ENCODE measurements at places on chromosomes 1 and 21.

DNA sequence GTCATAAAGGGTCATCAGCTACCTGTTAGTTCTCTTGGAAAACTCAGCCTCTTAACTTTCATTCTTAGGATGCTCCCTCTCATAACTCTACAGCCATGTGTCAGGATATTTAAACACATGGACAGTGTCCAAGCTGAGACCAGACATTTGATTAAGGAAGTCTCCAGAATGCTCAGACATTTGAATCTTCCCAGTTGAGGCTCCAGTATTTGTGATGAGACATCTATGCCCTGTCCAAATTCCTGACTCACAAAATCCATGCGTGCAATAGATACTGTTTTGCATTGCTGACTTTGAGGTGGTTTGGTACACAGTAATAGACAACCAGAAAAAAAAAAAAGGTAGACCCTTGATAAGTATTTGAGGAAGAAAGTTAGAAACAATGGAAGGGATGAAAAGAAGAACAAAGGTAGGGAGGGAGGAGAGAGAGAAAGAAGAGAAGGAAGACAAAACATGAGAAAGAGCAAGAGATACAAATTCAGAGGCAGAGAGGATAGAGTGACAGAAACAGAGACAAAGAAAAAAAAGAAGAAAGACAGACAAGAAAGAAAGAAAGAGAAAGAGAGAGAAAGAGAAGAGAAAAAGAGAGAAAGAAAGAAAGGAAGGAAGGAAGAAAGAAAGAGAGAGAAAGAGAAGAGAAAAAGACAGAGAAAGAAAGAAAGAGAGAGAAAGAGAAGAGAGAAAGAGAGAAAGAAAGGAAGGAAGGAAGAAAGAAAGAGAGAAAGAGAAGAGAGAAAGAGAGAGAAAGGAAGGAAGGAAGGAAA is 275.5 kb upstream of the PRMT6 start:
- no peak for DNase-seq

DNA sequence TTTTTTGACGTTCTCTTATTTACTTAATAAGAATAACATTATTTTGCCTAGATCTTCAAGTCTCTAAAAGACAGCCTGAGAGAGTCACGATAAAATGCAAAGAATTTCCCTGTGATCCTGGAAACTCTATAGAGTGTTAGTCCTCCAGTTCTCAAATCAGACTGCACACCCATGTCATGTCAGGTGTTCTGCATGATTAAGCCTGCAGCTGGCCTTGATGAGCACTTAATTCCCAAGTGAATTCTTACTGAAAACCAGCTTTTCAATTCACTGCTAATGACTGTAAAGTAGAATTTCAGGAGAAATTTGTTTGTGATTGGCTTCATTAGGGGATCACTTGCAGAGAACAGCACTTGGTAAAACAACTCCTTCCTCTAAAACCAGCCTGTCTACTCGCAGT is 41.9 kb downstream of the CHML start:
- no peak for DNase-seq

DNA sequence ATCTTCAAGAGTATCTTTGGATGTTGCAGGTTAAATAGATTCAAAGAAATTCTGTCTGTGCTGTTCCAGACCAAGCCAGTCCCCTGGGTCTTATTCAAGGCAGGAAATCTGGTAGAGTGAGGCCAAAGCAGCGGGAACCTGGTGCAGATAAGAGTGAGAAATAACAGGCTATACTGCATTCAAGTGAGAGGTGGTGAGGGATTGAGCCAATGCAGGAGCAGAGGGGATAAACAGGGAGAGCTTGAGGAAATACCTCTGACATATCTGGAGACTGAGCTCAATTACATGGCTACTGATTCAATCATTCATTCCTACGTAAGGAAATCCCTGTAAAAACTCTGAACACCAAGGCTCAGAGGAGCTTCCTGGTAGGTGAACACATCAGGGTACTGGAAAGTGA is 17.2 kb upstream of the PSMA5 start:
- DNase-seq, result no peak

DNA sequence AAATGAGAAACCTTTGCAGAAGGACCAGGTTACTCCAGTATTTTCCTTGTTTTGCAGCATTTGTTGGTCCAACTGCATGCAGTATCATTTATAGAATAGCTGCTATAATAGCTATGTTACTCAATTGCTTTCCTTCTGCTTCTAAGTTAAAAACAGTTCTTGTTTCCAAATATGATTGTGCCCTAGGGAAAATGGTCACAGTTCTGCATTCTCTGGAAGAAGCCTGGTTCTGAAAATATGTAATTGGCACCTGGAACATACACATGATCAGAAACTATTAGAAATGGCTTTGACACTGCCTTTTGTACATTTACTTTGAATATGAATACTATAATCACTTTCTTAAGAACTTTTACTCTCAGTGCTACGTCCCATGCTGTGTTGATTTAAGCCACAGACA is 33.6 kb downstream of the HENMT1 start:
- no peak for DNase-seq

DNA sequence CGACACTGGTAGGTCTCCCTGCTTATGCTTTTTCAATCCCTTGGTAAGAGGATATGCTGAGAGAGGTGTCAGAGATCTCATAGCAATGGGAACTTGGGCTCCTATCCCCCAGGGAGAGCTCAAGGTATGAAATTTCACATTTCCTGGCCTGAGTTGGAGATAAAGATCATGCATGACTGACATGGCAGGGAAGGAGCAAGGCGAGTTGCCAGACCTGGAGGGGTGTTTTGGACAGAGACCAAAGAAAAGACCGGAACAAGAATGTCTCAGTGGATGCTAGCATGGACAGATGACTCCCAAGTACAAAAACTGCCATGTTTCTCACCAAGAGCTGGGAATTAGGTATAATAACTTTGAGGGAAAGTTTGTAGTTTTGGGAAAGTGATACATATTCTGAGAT is 334.1 kb upstream of the B3GALT2 start:
- no peak for DNase-seq

DNA sequence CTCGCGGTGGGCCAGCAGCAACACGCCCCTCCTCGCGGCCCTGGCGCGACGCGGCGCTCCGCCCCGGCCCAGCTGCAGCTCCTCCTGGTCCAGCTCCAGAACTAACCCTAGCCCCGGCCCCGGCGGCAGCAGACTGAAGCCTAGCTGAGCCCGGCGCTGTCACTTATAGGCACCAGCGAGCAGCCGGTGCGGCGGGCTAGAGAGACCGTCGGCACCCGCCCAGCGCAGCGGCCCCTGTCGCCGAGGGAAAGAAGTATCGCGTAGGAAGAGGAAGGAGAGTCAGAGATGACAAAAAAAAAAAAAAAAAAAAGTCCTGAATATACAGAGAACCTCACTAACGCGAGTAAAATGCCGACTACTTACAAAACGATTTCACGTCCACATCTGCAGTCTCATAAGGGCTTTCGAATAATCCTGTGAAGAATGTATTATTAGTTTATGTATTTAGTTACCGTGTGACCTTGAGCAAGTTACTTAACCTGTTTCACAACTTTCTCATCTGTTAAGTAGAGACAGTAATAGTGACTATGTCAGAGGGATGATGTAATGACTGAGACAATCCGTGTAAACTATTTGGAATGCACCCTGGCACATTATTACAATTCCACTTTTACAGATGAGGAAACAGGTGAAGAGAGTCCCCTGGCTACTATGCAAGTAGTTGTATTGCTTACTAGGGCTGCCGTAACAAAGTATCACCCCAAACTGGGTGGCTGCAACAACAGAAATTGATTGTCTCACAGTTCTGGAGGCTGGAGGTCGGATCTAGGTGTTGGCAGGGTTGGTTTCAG is at the start of gene SLC9A1:
Gene SLC9A1 (minus strand): TSS at position 135 of the 791 bp plus-strand sequence. CDS start 791 bp downstream, outside the sequence.
- DNase-seq, result peak; percentile 89

DNA sequence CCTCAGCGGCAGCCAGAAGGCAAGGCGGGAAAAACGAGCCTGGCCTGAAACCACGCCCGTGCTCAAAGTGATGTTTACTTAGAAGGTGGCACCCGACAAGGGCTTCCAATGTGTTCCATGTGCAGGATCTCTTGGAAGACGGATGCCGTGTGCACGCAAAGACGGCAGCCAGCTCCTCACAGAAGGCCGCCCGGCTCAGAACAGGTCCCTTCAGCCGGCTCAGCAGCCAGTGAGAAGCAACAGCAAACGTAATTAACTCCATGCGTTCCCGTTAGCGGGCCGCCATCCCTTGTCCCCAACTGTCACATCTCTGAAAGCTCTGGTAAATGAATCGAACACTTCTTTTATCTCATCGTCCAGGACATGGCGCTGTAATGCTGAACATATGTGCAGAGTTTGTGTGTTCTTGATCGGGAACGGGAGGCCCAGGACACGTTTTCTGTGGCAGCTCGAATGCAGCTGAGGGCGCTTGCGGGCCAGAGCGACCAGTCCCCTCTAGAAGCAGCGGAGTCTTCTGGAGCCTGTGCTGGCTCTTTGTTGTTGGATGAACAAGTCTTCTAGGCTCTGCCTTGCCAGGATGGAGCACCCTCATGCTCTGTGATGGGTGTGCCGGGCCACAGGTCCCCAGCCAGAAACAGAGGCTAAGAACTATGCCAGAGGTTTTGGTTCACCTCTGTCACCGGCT is 94.6 kb upstream of the ARHGEF16 start:
- DNase-seq, result no peak

GRCh38 chr1:155834296-155834926 is 22.6 kb downstream of the GON4L start:
- DNase-seq, result no peak

DNA sequence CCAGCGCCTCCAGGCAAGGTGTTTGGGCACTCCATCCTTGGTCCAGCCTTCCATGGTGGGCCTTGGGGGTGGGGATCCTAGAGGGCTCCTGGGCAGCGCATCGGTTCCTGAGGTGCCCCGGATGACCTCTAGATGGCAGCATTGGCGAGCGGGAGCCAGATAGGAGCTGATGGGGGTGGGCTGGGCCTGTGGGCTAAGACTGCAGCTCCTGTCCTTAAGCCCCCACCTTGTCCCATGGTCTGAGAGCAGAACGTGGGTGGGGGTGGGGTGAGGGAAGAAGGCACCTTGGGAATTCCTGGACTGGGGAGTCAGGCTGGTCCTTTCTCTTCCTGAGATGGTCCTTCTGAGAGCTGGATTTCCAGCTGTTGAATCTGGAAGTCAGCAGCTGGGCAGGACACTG is 93.4 kb upstream of the CSF3R start:
- DNase-seq, result peak; percentile 10

DNA sequence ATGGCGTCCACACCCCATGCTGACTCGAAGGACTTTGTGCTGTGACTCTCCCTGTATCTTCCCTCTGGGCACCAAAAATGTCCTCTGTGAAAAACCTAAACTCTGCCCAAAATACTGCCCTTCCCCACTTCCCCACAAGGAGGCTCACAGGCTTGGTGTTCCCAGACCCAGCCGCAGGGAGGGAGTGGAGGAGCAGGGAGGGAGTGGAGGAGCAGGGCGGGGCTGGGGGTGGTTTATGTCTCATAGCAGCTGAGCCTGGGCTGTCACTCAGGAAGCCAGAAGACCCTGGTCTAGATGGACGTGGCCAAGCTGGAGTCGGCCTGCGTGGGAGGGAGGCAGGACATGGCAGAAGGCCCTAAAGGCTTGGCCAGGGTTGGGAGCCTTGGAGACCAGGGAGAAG is 461.7 kb downstream of the PTPRU start:
- DNase-seq, result no peak

- no peak for DNase-seq
These were observed 15.7 kb downstream of the NLRP3 start for GRCh38 chr1:247431643-247432042.

GRCh38 chr1:6732942-6733341 is 31.3 kb upstream of the DNAJC11 start:
- DNase-seq, result no peak

DNA sequence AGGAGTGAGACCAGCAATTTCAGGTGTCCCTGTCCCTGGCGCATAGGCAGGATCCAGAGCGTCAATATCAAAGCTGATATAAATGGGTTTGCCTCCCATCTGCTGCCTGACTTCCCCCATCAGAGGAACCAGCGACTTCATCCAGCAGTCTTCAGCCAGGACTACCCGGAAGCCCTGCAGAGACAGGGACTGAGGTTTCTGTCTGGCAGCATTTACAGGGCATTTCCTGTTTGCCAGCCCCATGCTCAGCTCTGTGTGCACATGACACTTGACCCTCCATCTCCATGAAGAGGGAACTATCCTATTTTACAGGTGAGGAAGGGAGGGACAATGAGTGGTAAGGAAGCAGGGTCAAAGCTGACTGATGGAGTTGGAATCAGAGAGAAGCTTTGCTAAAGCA is 7.2 kb downstream of the AGMAT start:
- no peak for DNase-seq

DNA sequence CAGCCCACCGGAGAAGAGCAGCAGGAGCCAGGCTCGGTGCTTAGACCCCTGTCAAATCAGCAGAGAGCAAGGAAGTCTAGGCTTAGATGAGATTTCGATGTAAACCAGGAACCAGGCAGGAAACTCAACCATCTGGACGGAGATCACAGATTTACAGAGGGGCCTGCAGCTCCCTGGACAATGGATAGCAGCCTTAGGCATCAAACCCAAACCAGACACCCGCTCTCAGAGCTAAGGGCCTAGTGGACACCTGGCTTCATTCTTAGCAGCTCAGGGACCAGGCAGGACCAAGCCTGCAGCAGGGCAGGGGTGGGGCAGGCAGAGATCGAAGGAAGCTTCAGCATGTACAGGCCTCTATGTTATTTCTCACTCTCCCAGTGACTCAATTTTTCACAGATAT is 127.8 kb upstream of the FMN2 start:
- DNase-seq, result no peak

- DNase-seq, result no peak
These were observed 677 bp downstream of the PRKAA2 start for GRCh38 chr1:56645677-56646305.

- no peak for DNase-seq
These were observed 3.4 kb upstream of the MARCKSL1 start for GRCh38 chr1:32339363-32339978.

- DNase-seq, result no peak
These were observed 67.2 kb downstream of the CD46 start for GRCh38 chr1:207818971-207819451.

DNA sequence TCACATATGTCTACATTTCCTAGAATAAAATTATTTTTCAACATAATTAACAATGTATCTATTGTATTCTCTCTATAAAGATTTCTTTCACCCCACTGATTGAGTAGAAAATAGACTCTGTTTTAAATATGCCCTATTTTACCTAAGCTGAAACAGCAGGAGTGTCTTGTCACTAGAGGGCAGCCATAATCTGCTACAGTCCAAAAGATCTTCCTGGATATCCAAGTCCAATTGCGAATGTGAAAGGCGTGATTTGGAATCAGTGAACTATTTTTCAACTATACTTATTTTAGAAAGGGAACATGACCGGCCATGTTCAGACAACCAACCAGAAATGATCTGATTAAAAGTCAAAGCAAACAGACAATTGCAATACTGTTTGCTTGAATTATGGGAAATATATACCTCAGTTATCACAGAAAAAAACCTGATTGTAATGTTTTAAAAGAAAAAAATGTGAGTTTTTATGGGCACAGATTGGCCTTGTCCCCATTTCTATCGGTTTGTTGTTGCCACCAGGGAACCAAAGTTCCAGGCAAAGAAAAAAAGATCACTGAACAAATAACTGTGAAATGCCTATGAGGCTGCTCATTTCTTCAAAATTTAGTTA is 1211.0 kb upstream of the ADGRL4 start:
- no peak for DNase-seq

GRCh38 chr1:112938210-112938609 is 17.8 kb downstream of the SLC16A1 start:
- no peak for DNase-seq

- DNase-seq, result no peak
These were observed 121.6 kb upstream of the ADAR start for GRCh38 chr1:154729577-154729976.
